ENCODE measurements at places on chromosomes 5 and 9.

DNA sequence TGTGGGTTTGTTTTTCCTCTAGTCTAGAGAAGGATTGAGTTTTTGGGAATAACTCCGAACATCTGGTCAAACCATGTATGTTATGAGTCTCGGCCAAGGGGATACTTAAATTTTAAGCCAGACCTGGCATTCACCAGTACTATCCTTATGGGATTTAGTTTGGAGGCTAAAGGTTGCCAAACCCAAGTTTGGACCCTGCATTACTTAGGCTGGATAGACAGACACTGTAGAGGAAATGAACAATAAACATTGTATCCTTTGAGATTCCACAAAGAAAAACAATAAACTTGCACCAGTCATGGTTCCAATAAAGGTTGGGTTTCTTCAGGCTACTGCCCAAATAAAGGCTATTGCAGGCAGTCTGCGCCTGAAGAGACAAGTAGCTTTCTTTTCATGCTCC, 296.7 kb upstream of the MEF2C start:
- no peak for DNase-seq

DNA sequence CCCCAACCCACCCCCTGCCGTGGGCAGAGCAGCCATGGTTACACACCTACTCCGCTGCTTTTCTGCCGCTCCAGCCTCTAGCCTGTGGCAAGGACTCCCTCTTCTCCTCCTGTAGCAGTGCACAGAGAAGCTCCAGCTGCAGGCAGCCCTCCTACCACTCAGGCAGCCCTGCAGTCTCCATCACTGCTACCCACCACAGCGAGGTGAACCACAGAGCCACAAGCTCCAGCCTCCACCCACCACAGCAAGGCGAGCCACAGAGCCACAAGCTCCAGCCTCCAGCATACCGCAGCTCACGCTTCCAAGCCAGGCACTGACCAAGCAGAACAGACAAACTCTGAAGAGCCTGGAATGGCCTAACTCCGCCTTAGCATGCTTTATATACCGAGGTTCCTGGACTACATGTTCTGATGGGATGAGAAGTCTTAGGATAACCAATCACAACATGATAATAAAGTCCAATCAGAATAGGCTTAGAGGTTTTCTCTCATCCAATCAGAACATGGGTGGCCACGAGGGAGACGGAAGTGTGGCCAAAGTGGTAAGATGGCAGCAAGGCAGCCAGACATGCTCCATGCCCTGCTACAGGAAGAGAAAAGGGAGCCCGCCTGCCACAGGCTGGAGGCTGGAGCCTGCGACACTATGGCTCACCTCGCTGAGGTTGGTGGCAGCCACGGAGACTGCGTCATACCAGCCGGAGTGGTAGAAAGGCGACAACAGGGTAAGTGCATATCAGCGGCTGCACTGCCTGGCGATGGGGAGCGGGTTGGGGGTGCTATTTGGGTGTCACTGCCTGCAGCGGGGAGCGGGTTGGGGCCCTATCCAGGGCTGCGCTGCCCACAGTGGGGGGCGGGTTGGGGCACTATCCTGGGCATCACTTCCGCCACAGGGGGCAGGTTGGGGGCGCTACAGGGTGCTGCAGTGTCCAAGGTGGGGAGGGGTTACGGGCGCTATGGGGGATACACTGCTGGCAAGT, 75.8 kb upstream of the PCAT7 start:
- DNase-seq: no peak

GRCh38 chr5:93585041-93585766, 2.2 kb downstream of the NR2F1 start:
- DNase-seq: peak; percentile 42

GRCh38 chr9:124471761-124472160, 21.5 kb downstream of the ADGRD2 start:
- DNase-seq: no peak

GRCh38 chr5:124277767-124278545, 468.5 kb downstream of the ZNF608 start:
- no peak for DNase-seq

GRCh38 chr5:169803077-169803981, 166.3 kb downstream of the DOCK2 start:
- DNase-seq: peak; percentile 100

- DNase-seq: no peak
Observed at GRCh38 chr5:154460172-154460571, 14.4 kb downstream of the SAP30L start.

GRCh38 chr5:42360056-42360455, 63.2 kb upstream of the GHR start:
- DNase-seq: peak; percentile 30

DNA sequence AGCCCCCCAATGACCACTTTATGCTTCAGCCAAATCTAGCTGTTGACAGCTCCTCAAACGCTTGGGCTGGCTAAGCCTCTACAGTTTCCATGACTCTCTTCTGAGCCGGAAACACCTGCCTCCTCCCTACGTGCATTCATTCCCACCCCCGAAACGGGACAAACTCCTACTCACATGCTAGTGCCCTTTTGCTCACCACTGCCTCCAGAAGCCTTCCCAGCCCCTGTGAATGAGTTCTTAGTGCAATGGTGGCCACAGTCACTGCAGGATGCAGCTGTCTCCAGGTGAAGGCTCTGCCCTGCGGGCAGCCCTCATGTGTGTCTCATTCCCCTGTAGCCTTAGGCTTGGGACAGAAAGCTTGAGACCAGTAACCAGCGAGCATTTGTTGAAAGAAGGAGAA, 68.8 kb upstream of the DAB2IP start:
- DNase-seq: no peak

- no peak for DNase-seq
Observed at GRCh38 chr5:99320436-99320835, 391.6 kb upstream of the CHD1 start.

DNA sequence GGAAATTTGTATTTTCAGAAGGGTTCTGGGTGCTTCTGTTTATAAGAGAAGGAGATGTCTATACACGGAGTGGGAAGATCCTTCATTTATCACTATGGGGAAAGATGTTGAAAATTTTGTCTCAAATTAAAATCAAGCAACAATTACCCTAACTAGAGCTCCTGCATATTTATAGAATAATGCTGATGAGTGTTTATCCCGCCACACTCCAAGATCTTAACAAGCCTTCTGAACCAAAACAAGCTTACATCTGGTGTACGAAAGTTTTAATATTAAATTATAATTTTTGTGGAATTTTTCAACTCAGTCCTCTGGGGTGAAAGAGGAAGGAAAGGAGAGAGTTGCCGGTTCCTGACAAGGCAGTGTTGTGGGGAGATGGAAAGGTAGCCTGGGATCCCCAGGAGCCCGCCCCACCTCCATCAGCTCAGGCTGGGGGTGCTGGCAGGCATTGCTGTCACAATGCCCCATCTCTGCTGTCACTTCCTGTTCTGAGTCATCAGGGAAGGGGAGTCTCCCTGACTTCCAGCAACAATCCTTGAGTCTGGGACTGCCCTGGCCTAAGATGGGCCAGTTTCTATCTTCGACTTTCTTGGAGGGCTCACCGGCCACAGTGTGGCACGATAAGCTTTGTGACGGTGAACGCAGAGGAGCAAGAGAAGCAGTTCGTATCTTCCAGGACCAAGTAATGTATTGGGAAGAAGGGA, 64.5 kb downstream of the ERAP1 start:
- peak; percentile 30 for DNase-seq

- DNase-seq: peak; percentile 44
Observed at GRCh38 chr5:53480416-53481158, at the start of gene FST. Gene FST, plus strand, starts transcription at chr5:53480629. Its CDS starts 163 bp downstream, at chr5:53480792.

DNA sequence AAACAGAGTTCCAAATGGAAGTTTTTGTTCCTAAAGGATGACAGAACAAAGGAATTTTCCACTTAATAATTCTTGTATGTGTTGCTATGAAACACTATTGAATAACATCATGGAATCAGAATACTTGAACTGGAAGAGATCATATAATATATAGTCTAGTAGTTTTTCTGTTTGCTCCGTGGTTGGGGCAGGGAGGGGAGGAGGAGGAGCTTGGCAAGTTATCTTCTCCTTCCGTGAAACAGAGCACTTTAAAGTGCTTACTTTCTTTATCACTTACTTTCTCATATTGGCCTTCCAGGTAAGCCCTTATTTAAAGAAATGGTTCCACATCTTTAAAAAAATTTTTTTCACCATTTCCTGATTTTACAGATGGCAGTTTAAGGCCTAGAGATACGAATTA, 165.9 kb upstream of the TLX3 start:
- DNase-seq: no peak

- no peak for DNase-seq
Observed at GRCh38 chr5:100644185-100644584, 109.0 kb downstream of the FAM174A start.

- DNase-seq: no peak
Observed at GRCh38 chr9:114805670-114806525, at the start of gene TNFSF15. Gene TNFSF15, minus strand, starts transcription at chr9:114806039. Its CDS starts 27 bp downstream, at chr9:114806012.

DNA sequence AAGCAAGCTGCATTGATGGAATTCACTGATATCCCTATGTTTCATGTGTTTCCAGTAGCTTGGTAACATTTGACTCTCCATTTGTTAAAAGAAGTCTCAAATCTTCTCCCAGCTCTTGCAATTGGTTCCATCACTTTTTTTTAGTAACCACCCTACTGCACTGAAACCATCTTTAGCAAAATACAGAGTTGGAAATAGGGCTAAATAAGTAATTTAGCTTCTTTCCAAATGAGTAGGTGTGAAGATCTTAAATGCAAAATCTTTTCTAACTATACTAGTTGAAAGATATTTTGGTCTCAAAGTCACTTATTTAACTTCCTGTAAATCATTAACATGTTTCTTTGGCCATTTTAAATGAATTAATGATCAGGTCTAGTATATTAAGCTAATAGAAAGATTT, 138.1 kb downstream of the DIRAS2 start:
- DNase-seq: no peak

- peak; percentile 95 for DNase-seq
Observed at GRCh38 chr5:39169081-39169480, 50.3 kb downstream of the FYB1 start.

DNA sequence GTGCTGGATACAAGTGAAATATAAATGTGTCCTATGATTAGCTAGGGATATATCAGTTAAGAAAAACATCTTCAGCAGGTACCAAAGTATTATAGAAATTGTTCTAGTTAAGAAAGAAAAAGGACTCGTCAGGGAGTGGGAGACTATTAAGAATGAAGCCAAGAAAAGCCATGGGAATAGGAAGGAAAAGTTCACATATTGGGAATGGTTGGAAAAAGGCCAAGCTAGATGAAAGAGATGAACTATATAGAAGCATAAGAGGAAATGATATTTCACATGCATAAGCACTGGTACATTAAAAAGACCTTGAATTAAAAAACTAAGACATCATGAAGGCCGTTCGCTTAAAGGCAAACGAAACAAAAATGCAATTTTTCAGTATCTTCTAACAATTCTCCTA, 237.7 kb downstream of the ADAMTS6 start:
- no peak for DNase-seq

DNA sequence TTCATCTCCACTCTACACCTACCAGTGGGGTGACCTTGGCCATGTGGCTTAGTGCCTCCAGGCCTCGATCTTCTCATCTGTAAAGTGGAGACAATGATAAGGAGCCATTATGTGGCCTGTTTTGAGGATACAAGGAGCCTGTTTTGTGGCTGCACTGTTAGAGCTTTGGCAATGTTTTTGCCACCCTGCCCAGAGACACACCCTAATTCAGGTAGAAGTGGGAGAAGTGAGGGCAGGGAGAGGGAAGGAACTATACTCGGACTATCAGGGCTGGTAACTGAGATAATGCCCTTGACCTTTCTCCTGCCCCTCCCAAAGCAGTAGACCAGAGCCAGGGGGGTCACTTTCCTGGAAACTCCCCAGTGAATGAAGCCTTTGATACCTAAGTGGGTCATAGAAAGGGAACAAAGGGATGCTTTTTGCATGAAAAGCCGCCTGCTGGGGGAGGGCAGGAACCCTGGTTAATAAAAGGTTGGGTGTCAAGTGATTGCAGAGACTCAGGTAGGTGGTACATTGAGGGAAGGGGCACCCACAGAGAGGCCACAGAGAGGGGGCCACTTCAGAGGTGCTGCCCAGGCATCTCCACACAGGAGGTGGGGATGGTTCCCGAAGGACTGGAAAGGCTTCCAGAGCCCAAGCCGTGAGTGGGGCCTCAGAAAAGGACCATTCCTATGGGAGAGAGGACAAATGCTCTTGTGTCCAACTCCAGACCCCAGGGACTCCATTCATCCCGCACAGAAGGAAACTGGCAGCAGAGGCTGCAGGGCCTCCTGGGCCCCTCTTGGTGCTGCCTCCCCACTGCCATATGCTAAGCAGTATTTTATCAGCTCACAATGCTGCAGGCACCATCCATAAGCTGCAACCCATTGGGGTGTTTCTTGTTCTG, 42.3 kb upstream of the VDAC1 start:
- no peak for DNase-seq

- DNase-seq: no peak
Observed at GRCh38 chr9:130918101-130918825, 20.8 kb downstream of the FIBCD1 start.

DNA sequence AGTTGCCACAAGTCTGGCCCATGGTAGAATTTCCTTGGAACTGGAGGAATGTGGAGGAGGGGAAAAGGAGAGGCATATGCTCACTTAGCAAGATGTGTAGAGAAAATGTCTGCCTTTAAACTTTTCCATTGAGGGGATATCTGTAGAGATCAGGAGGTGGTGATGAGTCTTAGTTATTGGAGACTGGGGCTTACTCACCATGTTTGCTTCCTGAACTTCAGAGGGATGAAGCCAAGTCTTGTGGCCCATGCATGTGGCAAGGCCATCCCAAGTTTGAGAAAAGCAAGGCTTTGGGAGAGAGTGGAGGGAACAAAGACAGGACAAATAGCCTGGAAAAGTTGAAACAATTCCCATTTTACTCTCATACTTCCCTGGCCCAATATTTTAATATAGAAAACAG, 124.5 kb downstream of the GDNF start:
- DNase-seq: peak; percentile 60

DNA sequence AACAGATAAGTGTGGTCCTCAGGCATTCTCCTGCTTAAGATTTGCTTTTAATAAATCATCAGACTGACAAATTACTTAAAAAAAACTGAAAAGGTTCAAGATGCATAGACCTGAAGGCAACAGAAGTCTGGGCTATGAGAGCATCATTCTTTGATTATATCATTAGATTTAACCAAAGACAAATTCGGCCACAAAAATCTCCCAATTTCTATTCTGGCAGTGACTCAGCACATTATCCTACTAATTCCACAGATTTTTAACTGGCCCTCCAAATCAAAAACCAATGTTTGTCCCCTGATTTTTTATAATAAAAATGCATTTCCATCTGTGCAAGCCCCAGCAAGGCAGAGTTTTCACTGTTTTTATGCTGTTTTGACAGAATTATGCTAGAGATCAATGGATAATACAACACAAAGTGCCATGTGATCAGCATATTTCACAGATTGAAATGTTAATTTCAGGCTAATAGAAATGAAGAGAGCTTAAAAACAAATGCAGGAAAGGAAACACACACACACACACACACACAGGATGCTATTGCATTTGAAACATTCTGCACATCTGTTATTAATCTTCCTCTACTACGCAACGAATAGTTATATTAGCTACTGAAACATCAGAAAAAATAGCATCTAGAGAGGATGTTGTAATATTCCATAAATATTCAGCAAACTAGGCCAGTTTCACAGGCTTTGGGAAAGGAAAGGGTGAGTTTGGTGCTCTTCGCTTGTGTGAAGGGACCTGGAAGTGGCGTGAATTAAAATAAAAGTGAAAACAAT, 177.6 kb upstream of the ST8SIA4 start:
- DNase-seq: no peak
